ENCODE measurements at places on chromosomes 12 and 14.

- no peak for DNase-seq
These were observed 8.4 kb upstream of the CTDSP2 start for GRCh38 chr12:57854965-57855364.

- peak; percentile 76 for DNase-seq
These were observed 67.2 kb downstream of the RIC8B start for GRCh38 chr12:106841510-106842302.

DNA sequence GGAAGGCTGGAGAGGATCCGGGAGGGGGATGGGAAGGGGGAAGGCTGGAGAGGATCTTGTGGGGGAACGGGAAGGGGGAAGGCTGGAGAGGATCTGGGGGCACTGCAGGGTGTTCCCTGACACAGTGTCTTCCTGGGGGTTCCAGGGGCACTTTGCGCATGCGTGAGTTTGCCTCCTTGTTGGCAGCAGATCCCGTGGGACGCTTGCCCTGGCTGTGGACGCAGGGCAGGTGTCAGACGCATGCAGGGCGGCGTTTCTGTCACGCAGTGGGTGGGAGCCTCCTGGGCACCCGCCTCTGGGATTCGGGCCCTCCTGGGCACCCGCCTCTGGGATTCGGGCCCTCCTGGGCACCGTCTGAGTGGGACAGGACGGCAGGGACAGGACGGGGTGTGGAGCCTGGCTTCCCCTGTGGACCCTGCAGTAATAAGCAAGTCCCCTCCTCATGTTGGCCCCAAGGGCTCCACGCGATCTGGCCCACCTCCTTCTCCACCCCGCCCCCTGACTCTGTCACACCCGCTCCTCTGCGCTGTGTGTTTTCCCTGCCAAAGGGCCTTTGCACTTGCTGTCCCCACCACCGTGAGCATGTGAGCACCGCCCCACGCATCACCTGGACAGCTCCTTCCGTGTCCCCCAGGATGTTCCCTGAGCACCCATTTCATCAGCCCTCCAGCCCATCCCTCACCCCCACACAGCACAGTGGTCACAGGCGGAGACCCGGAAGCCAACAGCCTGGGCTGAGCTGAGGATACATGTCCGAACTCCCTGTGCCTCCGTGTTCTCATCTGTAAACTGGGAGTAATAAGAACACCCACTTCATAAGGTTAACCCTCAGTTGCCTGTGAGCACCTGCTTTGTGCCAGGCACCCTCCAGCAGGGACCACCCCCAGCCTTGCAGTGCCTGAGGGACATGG is 4.4 kb downstream of the MMP17 start:
- DNase-seq: no peak

- no peak for DNase-seq
These were observed 119.0 kb upstream of the TMTC2 start for GRCh38 chr12:82567688-82568087.

- DNase-seq: no peak
These were observed 255.2 kb upstream of the DDHD1 start for GRCh38 chr14:53408175-53408879.

GRCh38 chr14:77738559-77739250 is 22.3 kb downstream of the SNW1 start:
- DNase-seq: no peak

GRCh38 chr14:88310449-88310848 is 12.6 kb downstream of the KCNK10 start:
- DNase-seq: no peak

DNA sequence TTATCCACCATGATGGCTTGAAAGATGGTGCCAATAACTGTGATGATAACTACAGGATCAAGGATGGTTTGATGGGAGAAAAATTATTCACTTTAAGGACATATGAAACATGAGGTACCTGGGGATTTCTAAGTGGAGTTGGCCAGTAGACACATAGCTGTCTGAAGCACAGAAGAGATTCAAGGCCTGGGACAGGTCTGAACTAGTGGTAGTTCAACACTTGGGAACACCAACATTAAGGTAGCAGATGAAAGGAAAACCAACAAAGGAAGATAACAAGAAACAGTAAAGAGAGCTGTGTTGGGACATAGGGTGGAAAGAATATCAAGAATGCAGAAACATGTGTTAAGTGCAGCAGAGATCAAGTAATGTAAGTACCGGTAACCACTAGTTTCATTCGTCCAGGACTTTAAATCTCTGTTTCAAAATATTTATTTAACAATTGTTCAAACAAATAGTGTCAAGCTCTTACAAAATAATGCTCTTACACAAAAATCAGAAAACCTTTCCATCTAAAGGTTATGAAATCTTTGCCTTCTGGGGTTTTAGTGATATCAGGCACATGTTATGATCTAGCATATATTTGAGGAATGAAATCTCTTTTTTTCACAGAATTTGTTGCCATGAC is 104.7 kb downstream of the ST8SIA1 start:
- no peak for DNase-seq

GRCh38 chr14:55028066-55028465 is 1.0 kb downstream of the SOCS4 start:
- peak; percentile 67 for DNase-seq

DNA sequence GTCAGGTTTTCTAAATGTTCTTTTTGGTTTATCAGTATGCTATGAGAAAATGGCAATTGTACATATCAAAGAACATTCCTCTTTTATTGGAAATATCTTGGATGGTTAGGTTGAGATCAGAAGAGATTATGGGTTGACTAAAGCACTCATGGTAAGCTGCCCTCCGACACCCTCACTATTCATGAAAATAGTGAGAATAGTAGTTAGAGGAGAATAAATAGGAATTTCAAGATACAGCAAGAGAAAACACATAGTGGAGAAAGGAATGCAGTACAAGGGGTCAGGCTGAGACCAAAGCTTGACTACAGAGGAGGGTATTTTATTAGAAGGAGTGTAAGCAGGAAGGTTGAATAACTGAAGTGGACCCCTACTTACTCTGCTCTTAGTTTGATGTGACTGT is 112.5 kb downstream of the PTPRQ start:
- no peak for DNase-seq

GRCh38 chr14:53491884-53492277 is 338.8 kb upstream of the DDHD1 start:
- no peak for DNase-seq

DNA sequence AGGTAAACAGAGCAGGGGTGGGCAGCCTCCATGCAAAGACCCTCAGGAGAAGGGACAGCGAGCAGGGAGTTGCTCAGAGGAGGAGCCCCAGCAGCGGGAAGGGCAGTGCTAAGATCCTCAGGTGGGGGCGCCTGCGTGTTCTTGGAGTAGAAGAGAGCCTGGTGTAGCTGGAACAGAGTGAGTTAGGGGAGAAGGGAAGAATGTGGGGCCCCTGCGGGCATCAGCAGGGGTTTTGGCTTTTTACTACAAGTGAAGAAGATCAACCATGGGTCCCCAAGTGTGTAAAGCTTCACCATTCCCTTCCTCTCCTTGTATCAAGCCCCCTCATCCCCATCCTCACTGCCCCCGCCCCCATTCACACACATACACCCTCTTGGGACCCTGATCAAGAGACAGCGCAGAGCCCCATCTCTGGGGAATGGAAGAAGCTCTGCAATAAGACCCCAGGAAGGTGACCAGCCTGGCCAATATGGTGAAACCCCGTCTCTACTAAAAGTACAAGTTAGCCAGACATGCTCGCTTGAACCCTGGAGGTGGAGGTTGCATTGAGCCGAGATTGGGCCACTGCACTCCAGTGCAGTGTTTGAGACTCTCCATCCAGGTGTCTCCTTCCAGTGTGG is 10.2 kb upstream of the TMEM119 start:
- DNase-seq: no peak

GRCh38 chr12:45973526-45973925 is 16.8 kb downstream of the SCAF11 start:
- no peak for DNase-seq

DNA sequence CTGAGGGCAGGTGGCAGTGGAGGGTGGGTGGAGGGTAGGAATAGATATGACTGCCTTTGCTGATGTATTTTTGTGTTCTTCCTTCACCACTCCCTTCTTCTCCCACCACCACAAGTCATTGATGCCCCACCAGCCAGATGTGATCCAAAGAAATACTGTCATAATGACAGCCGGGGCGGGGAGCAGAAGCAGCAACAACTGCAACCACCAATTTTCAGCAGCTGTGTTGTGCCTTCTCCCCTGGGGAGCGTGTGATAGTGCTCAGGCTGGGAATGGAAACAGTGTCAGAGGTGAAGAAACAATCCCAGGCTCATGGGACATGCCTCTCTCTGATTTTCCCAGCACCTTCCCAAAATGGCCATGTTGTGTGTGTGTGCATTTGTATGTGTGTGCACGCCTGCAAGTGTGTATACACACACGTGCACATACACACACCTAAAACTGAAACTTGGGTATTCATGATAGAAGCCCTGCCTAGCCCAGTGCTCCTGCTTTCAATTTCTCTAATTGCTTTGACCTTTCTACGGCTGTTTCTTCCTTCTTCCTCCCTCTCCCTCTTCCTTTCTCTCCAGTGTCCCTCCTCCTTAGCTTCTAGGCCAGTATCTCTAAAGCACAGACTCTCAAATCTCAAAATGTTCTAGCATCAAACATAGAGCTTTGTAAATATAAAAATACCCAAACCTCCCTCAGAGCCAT is 299.2 kb upstream of the FKBP4 start:
- no peak for DNase-seq

GRCh38 chr12:115657081-115658013 is 620.1 kb downstream of the MED13L start:
- no peak for DNase-seq

DNA sequence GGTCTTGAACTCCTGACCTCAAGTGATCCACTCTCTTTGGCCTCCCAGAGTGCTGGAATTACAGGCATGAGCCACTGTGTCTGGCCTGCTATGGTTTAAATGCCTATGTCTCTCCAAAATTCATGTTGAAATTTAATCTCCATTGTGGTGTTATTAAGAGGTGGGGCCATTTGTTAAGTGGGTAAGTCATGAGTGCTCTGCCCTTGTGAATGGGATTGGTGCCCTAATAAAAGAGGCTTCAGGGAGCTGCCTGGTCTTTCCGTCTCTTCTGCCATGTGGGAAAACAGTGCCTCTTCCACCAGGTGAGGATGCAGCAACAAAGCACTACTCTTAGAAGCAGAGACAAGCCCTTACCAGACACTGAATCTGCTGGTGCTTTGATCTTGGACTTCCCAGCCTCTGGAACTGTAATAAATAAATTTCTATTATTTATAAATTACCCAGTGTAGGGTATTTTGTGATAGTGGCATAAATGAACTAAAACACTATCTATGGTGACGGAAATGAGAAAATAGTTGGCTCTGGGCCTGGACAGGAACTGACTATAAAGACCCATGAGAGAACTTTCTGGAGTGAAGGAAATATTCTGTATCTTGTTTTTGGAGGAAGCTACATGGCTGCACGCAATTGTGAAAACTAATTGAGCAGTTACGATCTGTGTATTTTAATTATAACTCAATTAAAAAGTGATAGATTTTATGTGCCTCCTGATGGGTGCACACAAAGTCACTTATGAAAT is 12.1 kb upstream of the ATP23 start:
- no peak for DNase-seq

DNA sequence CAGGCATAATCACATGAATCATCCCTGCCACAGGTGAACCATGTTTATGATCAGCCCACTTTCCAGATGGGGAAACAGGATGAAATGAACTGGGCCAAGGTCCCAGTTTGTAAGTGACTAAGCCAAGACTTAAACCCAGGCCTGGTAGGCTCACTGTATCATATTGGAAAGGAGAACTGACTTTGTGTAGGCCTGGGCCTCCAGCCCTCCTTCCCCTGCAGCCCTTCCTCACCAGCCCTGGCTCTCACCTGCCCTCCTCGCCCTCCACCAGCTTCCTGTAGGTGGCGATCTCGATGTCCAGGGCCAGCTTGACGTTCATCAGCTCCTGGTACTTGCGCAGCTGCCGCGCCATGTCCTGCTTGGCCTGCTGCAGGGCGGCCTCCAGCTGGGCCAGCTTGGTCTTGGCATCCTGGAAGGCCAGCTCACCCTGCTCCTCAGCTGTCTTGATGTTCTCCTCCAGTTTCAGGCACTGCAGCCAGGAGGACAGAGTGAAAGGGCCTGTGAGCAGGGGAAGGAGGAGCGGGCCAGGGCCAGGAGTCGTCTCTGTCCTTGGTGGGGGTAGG is 19.8 kb downstream of the KRT80 start:
- peak; percentile 56 for DNase-seq

DNA sequence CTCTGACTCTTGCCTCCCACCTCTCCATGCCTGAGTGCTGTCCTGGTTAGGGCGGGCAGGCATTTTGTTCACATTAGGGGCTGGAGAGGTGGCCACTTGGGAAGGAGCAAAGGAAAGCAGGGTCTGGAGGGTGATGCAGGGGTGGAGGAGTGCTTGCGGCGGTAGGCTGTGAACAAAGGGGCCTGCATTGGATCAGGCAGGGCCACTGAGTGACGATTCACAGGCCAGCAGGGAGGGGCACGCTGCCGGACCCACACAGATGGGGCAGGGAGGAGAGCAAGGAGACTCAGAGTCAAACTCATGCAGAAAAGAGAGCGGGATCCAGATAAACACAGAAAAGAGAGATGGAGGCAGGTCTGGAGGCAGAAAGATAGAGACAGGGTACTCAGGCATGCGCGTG is 58.4 kb upstream of the TBX3 start:
- DNase-seq: no peak

- no peak for DNase-seq
These were observed 10.7 kb upstream of the NEUROD4 start for GRCh38 chr12:55008944-55009585.

GRCh38 chr12:108914121-108914531 is 34.2 kb downstream of the DAO start:
- no peak for DNase-seq

GRCh38 chr12:39372929-39373328 is 70.0 kb downstream of the KIF21A start:
- DNase-seq: no peak

- DNase-seq: no peak
These were observed 1.1 kb downstream of the FBXO21 start for GRCh38 chr12:117188961-117189724.

DNA sequence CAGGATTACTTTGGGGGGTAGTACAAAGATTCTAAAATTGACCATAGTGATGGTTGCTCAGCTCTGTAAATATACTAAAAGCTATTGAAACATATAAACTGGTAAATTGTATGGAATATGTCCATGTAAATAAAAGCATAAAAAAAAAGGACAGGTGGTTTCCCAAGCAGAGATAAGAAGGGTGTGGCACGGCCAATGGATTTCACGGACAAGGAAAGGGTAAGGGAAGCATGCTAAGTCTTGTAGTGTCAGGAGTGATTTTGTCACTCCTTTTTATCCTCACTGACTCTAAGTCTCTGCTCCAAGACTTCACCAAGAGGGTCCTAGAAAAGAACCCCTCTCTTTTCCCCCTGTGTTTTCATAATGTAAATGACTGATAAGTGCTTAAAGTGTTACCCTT is 229.2 kb downstream of the SPTSSA start:
- DNase-seq: no peak

- peak; percentile 72 for DNase-seq
These were observed 466 bp downstream of the SAV1 start for GRCh38 chr14:50667684-50667995.

DNA sequence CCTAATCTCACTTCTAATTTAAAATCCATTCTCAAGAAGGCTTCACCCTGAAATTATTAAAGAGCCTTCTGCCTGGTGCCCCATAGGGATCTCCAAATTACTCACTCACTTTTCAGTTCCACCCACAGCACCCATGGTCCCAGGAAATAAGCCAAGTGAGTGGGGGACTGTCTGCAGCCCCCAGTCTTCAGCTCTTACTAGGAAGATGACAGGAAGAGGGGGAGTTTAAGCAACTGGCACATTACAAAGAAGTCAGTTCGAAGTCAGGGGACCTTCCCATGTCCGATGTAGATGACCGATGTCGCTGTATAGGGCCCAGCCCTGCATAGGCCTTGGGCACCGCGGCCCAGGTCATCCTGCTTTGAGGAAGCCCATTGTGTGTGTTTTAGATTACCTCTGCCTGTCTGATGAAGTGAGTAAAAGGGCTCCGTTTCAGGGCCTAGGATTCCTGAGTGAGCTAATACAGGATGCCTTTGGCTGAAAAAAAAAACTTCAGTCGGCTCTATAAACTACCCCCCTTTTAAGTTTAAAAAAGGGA is 1.9 kb downstream of the ACTN1 start:
- DNase-seq: no peak
